ENCODE measurements at places on chromosomes 16 and 17.

GRCh38 chr16:8047736-8048135 is 542.6 kb downstream of the TMEM114 start:
- no peak for DNase-seq

GRCh38 chr17:5042157-5043022 is 7.2 kb upstream of the SLC52A1 start:
- no peak for DNase-seq

DNA sequence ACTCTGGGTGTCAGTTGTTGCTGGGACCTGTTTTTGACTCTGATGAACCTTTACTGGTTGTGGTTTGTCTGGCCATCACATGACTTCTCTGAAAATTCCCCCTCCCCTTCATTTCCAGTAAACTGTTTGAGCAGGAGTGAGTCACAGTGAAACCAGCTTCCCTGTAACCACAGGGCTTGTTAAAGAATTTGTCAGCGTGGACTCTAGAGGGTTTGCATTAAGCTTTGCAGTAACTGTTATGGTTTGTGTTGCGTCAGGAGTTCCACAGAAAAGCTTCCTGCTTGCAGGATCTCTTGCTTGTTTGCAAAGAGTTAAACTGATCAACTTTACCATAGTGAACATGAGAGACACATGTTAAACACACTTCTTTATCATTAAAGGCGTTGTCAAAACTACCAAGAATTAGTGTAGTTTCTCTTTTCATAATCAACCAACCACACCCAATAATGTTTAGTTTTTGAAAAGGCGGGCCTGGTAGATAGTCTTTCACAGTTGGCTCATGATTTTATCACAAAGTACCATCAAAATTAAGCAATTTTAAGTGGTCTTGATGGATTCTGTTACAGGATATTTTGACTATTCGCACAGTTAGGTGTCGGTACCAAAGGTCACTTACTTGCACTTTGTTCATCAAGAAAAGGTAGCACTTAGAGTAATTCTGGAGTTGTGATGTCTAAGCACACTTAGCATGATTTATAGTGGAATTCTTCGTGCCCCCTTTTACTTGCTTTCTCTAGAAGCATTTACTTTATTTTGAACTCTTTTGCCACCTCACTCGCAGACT is 79.3 kb downstream of the VMP1 start:
- peak; percentile 99 for DNase-seq

DNA sequence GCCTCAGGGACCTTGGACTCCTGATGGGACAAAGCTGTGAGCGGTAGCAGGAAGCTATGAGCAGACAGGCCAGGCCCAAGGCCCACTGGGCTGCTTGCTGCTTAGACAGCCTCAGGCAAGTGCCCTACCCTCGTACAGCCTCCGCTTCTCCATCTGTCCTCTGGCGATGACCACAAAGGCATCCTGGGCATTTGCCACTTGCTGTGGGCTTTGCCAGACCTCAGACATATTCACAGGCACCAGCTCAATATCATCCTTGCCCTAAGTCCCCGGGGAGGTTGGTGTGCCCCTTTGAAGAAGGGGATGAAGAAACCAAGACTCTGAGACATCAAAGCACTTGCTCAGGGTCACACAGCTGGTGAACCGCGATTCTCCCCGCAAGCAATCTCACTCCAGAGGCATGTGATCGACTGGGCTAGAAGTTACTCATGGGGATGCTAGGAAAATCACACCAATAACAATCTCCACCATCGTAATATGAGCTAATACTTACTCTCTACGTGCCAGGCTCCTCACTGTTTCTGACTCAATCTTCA is 21.7 kb downstream of the PPL start:
- DNase-seq, result peak; percentile 99

DNA sequence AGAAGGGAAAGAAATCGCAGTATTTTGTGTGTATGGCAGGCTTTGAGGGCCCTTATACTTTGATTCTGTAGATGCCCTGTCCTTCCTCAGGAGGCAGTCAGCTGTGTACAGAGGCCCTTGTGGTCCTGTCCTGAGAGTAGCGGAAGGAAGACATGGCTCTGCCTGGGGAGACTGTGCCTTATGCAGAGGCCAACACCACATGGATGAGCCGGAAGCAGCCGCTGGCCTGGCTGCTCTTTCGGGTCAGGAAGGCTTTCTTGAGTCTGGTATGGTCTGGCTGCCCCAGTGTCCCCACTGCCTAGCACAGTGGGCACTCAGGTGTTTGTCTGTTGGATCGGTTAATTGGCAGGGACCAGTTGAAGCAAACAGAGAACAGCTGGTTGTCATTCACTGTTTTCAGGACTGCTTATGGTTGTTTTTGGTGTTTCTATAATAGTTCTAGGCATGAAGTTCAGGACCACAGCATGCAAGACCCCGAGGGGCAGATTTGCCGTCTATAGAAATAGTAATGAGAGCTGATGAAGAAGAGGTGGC is 12.4 kb downstream of the USP10 start:
- no peak for DNase-seq

GRCh38 chr17:6940186-6940649 is 55.6 kb upstream of the ALOX12 start:
- DNase-seq, result peak; percentile 86

GRCh38 chr16:12625068-12625467 is 178.6 kb downstream of the CPPED1 start:
- no peak for DNase-seq

- DNase-seq, result no peak
Measured at GRCh38 chr16:22661161-22661647, 150.5 kb downstream of the NPIPB5 start.

- DNase-seq, result peak; percentile 4
Measured at GRCh38 chr17:34519282-34519681, 60.1 kb upstream of the TMEM132E start.

- DNase-seq, result peak; percentile 81
Measured at GRCh38 chr16:87918866-87919680, 17.3 kb downstream of the CA5A start.

- peak; percentile 52 for DNase-seq
Measured at GRCh38 chr16:10514369-10515055, 65.9 kb downstream of the EMP2 start.

GRCh38 chr16:19872179-19872863 is 12.3 kb downstream of the GPRC5B start:
- no peak for DNase-seq

- DNase-seq, result peak; percentile 71
Measured at GRCh38 chr17:27446569-27447301, 9.5 kb upstream of the KSR1 start.

DNA sequence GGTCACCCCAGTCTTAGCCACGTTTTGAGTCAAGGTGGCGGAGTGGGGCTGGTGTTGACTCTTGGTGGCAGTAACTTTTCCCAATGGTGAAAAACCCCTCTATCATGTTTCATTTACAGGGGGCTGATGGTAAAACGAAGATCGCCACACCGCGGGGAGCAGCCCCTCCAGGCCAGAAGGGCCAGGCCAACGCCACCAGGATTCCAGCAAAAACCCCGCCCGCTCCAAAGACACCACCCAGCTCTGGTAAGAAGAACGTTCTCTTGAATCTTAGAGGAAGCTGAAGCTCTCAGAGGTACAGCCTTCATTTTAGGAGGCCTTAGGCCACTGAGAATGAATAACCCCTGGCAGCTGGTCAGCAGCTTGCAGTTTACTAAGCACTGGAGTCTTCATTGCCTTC is 7.7 kb upstream of the STH start:
- DNase-seq, result no peak

GRCh38 chr16:15649727-15650018 is 372 bp upstream of the NDE1 start:
- no peak for DNase-seq

DNA sequence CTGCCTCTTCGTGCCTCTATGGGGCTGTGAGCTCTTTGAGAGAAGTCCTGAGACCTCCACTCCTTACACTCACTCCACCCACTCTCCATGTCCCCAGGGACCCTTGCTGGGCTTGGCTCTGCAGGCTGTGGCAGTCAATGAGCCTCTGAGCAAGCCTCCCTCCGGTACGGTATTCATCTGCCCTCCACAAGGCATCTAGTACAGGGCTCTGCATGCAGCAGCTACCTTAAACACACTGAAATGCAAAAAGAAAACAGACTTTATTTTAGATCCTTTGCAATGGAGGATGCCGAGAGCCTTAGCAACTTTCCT is 38.9 kb upstream of the SMPD3 start:
- no peak for DNase-seq

DNA sequence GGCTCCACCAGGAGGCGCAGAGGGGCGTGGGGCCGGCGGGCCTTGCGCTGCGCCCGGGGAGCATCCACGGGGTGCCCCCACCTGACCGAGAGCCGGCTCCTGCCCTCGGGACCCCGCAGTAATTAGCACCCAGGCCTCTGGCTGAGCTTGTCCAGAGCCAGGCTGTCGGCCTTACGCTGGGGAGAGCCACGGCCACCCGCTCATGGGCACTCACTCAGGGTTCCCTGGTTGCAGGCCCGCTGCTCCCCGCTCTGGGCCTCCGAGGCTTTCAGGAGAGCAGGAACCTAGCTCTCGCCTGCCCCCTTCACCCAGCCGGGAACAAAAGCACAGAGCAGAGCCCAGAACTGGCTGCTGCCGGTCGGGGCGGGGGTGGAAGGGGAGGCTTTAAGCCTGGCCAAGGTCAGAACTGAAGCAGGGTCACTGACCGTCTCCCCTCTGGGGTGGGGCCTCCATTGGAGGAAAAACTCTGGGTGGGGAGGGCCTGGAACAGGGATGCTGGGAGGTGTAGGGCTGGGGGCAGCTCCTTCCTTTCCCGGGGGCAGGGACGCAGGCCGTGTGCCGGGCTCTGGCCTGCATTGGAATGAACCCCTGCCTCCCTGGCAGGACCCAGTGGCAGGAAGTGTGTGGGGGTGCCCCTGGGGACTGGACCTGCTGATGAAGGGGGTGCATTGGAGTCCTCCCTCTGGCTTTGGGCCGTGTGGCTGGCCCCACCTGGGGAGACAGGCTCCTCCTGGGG is 12.3 kb downstream of the GLIS2 start:
- DNase-seq, result peak; percentile 71

DNA sequence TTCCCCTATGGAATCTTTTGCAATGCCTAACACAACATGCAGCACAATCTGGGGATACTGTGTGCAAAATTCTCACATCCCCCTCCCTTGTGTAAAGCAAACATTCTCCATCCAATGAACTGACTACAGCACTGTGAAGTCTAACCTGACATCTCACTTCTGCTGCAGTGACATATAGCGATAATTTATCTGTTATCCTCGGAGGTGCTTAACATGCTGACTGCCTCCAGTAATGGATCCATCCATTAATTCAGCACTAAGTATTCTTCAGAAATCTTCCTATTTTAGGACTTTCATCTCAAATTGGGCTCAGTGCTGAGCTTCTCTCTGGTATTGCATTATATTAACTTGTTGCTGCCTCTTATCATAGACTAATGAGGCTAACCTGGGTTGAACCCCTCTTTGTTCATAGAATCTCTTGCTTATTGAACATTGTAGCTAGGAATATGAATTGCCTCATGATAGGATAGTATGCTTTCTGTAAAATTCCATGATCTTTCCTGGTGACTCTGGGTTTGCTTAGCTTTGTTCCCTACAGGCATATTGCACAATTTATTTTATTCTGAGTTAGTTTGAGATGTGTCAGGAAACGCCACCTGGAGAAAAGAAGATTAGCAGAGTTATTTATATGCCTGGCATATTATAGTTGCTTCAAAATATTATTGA is 187.9 kb downstream of the CNTNAP4 start:
- DNase-seq, result no peak
